ENCODE measurements at places on chromosomes 7 and 10.
A peak's percentile ranks its signal among the peaks of the same experiment; 100 is the strongest.

DNA sequence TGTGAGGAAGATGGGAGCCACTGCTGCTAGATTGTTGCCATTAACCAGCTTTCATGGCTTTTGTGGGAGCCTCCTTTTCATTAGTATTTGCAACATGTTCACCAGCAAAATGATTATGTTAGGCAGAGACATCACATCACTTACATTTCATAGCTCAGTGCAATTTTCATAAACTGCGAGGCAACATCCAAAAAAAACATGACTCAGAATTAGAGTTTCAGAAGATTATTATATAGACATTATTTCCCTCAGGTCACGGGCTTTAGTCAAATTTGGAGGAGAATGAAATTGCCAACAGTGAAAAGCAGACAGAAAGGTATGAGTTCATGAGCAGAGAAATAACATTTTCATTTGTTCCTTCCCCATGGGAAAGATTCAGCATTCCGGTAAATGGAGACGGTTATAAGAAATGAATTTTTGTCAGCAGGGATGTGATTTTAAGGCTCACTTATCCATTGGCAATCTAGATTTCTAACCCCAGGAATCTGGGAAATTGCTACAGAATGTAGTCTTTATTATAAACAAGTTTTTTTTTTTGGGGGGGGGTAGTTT lies 573.2 kb downstream of the AUTS2 start:
- DNase-seq: no peak

- DNase-seq: peak; percentile 81
Measured at GRCh38 chr7:14754631-14755030, 147.9 kb downstream of the DGKB start.

DNA sequence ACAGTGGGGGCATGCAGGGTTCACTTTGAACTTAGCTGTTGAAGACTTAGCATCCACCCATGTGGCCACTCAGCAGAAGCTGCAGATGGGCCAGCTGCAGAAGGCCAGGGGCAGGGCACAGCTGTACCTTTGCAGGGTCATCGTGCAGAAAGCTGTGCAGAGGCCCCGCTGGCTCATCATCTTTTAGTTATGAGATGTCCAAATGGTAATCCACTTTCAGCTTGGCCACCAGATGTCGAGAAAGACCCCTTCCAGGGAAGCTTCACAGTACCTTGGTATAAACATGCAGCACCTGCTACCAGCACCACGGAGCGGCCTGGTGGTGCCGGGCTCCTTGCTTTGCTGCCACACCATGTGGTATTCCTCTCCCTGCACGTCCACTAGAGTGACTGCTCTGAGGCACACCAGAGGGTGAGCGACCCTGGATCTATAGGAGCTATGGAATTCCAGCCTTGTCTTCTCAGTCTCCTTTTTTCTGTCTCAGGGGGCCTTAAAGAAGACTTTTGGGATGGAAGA lies 74.2 kb upstream of the LAMB4 start:
- no peak for DNase-seq

- peak; percentile 22 for DNase-seq
Measured at GRCh38 chr10:113680190-113681111, 739 bp downstream of the CASP7 start.

- peak; percentile 55 for DNase-seq
Measured at GRCh38 chr10:99930731-99931550, 78.8 kb downstream of the DNMBP start.

- no peak for DNase-seq
Measured at GRCh38 chr7:4764402-4765007, 10.9 kb upstream of the AP5Z1 start.

GRCh38 chr7:22671177-22671879 lies 55.7 kb upstream of the IL6 start:
- no peak for DNase-seq

- no peak for DNase-seq
Measured at GRCh38 chr10:51241461-51241860, 167.2 kb downstream of the PRKG1 start.

GRCh38 chr10:48543182-48543844 lies 61.6 kb downstream of the ARHGAP22 start:
- DNase-seq: no peak

GRCh38 chr10:5892007-5892406 lies 2.0 kb downstream of the FBH1 start:
- DNase-seq: no peak

GRCh38 chr10:110494532-110494931 lies 3.2 kb upstream of the DUSP5 start:
- DNase-seq: no peak

DNA sequence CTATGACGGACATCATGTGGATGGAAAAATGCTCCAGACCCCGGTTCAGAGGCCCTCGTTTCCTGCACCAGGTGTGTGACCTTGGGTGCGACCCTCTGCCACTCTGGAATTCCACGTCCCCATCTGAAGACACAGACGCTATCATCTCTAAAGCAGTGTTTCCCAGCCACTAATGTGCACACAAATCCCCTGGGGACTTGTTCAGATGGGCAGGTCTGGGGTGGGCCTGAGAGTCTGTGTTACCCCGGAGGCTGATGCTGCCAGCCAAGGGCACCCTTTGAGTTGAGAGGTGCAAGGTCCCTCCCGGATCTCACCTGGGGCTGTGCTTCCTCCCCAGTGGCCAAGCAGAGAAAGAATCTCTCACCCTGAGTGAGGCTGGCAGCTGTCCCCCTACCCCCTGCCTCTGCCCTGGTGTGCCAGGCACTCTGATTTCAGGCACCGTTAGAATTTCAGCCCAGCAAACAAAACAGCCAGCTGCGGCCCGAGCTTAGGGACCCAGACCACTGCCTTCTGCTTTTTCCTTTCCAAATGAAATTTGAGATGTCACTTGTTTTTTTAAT lies 90.0 kb downstream of the SLIT1 start:
- DNase-seq: no peak

GRCh38 chr10:60283397-60283796 lies 106.3 kb downstream of the ANK3 start:
- DNase-seq: no peak

GRCh38 chr7:138402749-138403148 lies 57.3 kb upstream of the TRIM24 start:
- no peak for DNase-seq

DNA sequence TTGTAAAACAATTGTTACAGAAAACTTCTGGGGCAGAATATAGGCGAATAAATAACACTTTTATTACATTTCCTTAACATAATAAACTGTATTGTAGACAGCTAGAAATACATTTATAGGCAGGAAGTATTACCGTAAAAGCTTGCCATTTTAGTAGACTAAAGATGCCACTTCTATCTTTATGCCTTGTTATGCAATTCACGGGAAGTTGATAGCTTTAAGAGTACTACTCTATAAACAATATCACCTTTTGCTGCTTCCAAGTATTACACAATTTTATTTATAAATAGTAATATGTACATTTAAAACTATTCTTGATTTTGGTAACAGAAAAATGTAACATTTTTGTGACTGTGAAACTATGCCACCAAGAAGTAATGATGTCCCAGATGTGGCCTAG lies 37.9 kb downstream of the PALS2 start:
- no peak for DNase-seq

DNA sequence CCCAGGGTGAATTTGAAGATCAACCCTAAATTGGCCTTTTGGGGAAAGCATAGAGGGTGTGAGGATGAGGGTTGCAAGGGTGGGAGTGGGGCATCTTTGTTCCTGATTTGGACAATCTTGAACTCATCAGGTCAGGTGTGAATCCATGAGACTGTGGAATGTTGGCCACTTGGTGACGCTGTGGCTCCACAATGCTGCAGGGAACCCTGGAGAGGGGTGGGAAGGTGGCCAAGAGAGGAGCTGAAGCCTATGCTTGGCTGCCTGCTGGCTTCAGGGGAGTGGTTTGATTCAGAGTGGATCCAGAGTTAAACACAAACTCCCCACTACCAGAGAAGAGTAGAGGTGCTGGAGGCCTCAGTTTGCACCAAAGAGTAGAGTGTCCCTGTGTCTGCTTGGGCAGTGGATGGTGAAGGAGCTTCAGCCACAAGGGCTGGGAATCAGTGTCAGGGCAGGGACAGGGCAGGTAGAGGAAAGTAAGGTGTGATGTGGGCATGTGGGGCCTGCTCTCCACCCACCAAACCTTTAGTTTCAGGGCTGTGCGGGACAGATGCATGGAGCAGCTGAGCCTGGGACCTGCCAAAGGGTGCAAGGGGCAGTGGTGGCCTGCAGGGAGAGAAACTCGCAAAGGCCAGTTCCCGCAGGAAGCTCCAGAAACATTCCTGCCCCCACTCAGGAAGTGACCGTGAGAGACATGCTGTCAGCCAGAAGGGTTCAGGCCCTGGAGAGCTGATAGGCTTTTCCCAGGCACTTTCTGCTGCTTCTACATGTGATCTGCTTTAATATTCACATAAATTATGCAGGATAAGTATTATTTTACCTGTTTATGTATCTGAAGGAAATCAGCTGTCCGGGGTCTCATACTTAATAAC lies 81.0 kb upstream of the PRSS58 start:
- DNase-seq: no peak

DNA sequence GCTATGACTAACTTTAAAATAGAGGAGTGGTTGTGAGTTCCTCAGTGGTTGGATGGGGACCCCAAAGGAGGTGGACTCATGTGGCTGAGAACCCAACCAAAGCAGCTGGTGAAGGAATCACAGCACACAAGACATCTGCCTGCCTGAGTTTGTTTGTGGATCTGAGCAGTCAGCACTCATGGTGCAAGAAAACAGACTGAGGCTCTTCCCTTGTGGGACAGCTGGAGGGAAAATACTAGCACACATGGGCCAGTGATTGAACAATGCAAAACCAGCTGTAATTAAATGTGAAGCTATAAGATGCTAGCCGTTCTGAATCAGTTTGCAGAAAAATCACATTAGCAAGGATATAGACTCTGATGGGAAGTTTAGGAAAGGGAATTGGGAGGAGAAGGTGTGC lies 707.3 kb downstream of the GRID1 start:
- DNase-seq: no peak

DNA sequence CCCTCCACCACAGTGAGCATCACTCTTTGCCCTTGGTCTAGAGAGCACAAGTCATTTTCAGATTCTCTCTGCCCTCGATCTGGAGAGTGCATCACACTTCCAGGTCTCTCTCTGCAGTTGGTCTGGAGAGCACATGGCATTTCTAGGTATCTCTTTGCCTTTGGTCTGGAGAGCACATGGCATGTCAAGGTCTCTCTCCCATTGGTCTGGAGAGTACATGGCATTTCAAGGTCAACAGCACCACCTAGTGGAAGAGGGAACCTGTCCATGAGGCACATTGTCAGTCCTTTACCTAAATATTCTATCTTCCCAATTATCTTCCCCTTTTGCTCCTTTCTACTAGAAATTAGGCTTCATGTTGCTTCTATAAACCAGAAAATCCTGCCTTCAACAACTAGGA lies 1139.4 kb downstream of the XPNPEP1 start:
- DNase-seq: peak; percentile 18

DNA sequence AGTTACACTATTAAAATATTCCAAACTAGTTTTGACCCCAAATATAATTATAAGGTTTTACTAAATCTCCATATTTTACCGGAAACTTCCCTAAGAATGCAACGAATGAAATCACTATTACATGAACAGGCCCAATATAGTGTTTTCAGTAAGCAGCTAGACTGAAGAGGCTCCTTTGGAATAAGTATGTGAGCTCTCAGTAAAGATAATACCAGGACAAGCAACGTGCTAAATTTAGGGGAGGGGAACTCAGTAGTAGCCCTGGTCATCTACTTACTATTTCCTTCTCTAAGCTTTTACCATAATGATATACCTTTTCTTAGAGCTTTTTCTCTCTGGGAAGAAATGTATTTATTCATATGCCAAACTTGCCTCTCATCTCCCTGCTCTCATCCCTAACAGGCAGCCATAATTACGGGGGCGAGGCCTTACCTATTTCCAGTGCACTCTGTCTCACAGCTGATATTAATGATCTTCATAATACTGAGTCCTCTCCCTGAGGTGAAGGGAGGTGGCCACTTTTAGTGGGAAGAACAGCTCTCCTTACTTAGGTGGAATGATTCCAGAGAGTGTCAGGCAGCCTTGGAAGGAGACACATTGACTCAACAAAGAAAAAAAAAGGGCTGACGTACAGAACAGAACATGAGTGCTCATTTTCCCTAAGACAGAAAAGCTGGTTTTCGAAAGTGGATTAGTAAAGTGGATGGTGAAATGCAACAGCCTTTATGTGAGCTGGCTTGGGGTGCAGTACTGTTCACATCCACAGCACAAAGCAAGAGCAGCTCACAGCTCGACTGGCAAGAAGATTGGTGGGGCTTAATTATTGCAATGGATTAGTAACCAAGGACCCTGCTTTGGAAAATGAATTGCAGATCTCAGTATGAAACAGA lies 165.4 kb downstream of the GLI3 start:
- no peak for DNase-seq

DNA sequence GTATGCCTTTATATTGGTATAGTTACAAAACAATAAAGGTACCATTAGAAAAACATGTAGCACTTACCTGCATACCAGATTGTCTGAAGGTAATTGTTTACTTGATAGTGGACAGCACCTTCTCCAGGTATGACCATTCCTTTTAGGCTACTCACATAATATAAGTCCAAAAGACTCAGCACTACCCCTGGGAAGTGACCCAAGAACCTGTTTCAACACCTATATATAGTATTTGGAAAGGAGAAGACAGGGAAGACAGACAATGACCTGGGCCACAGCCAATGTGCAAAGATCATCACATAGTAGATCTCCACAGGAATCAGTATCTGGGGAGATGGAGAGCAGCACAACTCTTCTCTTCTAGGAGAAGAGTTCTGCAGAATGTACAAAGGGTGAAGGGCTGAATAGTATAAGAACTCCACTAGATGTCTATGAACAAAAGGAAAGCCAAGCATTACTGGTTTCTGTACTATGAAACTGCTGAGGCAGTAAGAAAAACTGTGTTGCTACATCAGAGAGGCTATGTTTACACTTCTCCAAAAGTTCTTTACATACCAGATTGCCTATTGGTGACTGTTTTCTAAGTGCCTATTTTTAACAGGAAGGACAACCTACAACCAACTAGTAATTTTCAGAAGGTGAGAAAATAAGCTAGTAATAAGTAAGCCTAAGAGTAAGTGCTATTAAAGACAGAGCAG lies 159.2 kb downstream of the BTAF1 start:
- no peak for DNase-seq

GRCh38 chr7:107628461-107629064 lies 32.1 kb upstream of the SLC26A4 start:
- DNase-seq: no peak

DNA sequence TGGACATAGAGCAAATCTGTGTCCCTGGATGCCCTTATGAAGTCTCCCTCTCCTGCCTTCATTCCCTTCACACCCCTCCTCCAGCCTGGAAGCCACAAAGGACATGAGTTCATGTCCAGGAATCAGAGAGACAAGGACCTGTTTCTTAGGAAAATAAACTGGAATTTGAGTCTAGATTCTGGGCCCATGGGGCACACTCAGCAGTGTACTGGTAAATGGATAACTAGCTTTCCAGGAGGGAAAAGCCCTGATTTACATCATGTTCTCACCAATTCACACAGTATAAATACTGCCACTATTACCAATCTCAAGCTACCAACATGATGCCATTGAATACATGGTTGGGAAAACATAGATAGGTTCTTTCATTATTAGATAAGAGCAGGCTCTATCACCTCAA lies 9.9 kb downstream of the FAM237B start:
- DNase-seq: no peak

DNA sequence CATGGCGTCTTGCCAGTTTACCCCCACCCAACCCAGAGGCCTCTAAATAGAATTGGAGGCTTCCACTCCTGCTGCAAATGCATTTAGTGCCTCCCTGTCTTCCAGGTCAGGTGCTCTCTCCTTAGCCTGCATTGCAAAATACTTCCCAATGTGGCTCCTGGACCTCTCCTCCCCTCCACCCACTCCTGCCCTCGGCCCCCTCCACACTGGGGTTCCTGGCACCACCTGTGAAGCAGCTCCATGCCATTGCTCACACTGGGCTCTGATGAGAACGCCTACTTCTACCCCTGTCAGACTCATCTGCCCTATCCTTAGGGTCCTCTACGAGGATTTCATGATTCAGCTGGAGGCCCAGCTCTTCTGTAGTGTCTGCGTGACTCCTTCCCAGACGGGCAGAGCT lies 37.4 kb downstream of the C10orf120 start:
- no peak for DNase-seq
